ENCODE measurements at places on chromosomes 12 and 14.

DNA sequence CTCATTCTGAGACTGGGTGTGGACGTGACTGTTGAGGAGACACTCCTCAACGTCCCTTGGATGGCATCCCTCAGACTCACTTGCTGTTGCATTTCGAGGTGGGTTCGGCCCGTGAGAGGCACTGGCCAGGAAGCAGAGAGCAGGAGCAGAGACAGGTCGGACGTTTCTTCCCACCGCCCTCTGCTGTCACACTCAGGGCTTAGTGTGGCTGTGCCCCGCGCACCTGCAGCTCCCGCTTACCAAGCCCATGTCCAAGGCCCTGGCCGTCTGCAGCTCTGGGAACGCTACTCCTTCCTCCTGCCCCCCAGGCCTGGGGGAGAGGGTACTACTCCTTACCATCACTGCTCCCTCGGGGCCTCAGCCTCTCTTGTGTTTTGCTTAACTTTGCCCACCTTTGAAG is 29.8 kb upstream of the PIWIL1 start:
- no peak for DNase-seq

DNA sequence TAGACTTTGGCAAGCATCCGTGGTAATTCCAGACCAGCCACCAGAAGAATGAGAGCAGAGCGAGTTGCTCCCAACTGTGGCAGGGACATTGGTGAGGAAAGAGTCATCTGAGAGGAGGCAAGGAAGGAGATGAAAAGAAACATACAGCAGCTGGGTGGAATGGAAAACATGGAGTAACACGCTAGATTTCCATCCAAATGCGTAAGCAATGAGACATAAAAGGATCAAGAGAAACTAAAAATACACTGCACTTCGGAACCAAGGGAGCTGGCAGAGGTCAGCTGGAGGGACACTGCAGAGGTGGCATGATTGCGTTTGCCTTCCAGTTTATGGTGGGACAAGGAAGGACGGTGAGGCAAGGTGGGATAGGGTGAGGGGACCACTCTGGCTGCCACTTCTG is 82.9 kb downstream of the DDX51 start:
- no peak for DNase-seq

DNA sequence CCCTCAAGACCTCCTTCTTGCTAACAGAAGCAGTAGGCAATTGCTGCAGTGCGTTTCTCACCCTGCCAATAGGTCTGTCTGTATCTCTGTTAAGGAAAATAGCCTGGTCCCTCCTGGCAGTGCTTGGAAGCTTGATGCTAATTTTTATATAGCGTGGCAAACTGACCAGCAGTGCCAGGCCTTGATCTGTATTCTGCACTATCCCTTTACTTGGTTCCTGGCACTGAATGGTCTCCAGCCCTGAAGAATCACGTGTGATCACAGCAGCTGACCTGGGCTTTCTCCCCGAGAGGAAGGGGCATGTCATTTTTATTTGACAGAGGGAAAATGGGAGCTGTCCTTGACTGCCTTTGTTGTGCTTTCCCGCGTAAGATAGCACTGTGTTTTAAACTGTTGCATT is 48.7 kb upstream of the TRAF3 start:
- DNase-seq = no peak

DNA sequence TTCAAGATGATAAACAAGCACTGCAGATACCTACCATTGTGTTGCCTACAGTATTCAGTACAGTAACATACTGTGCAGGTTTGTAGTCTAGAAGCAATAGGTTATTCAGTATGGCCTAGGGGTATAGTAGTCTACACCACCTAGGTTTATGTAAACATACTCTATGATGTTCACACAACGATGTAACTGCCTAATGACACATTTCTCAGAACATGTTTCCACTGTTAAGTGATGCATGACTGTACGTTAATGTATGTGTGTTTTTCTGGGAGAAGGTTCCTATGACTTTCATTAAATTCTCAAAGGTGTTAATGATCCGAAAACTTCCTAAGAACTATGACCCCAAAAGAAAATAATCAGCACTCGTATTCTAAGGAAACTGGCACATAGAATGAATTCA is 20.9 kb upstream of the CALM1 start:
- no peak for DNase-seq

GRCh38 chr14:92956961-92957360 is 34.0 kb downstream of the CHGA start:
- peak; percentile 74 for DNase-seq

DNA sequence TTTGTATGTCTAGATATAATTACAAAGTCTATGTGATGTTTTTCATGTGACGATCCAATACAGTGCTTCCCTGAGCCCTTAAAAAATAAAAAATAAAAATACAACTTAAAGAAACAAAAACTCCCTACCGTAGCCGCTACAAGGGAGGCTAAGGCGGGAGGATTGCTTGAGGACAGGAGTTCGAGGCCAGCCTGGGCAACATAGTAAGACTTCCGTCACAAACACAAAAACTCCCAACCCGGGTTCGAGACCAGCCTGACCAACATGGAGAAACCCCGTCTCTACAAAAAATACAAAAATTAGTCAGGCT is 669 bp upstream of the CDKN3 start:
- DNase-seq = no peak

DNA sequence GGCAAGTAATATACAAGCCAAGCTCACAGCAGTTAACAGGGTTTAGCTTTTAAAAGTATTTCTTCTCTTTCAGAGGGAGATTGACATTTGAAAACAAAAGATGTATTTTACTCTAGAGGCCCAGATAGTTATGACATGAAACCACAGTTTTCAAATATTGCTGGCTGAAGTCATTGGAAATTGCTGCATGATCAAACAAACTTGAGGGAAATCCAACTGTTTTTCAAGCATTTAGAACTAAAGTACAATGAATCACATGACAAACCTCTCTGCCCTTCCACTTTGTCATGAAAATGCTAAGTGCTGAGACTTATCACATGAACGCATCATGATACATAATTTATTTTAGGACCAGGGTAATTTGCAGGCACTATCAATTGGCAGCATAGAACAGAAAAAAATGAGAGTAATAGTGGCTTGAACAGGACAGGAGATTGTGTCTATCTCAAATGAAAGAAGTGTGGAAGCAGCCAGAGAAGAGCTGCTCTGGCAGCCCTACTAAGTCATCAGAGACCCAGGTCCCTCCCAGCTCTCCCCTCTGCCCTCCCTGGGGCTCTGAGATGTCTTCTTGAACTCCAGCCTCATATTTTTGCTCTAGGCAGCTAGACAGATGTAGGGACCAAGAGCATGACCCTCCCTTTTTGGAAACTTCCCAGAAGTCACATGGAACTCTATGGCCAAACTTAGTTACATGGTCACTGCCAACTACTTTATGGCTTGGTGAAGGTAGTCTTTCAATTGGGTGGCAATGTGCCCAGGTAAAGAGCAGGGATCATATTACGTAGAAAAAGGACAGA is 90.1 kb upstream of the PELI2 start:
- no peak for DNase-seq

DNA sequence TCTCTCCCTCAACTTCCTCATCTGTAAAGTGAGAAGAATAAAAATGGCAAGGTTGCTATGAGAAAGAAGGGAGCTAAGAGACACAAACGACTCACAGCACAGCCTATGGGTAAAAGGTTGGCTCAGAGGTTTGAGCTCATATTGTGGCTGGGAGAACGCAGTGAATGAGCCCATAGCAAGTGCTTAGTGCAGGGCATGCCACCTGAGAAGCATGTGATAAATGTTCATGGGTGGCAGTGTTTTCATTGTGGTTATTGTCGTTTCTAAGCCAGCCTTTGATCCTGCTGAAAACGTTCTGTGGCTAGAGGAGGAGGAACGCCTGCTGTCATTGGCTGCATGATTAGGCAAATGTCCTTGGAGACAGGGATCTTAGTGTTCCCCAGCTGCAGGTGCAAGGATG is 150.4 kb downstream of the KSR2 start:
- no peak for DNase-seq

DNA sequence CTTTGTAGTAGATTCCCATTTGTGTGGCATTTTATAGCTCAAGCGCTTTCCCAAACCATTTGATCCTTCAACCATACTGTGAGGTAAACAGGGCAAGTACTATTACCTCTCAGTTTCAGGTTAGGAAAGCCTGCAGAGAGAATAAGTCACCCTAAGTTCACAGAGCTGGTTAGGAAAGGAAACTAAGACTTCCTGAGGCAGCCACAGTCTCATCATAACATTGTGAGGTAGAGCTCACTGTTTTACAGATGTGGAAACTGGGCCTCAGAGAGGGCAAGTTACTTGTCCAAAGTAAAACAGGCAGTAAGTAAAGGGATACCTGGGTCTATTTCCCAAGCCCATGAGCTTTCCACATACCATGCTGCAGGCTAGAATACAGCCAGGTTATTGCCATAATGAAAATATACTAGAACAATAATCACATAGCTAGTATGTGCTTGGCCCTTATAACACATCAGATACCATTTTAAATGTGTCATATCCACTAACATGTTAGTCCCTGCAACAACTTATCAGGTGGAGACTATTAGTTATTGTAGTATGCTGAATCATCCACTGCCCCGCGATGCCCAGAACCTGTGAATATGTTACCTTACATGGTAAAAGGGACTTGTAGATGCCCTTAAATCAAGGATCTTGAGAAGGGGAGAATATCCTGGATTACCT is 150.9 kb upstream of the GRIP1 start:
- no peak for DNase-seq

DNA sequence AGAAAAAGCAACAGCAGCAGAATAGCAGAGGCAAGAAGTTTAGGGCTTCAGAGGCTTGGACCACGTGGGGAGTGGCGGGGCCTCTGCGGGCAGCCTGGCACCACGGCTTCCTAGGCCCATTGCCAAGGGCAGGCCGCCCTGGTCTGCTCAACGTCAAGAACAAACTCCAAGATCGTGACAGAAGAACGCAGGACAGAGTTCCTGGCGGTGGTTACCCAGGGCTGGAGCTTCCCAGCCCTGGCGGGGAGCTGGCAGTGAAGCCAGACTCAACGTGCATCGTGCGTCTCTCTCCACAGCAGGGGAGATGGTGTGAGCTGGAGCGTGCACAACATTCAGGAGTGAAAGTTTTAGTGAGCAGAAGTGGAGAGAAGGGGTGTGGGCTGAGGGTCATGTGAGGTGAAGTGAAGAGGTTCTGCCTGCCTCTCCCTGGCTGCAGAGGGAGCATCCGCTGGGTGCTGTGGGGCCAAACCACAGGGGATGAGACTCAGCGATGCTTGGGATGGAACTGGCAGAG is 13.9 kb upstream of the CACNA2D4 start:
- DNase-seq = no peak

DNA sequence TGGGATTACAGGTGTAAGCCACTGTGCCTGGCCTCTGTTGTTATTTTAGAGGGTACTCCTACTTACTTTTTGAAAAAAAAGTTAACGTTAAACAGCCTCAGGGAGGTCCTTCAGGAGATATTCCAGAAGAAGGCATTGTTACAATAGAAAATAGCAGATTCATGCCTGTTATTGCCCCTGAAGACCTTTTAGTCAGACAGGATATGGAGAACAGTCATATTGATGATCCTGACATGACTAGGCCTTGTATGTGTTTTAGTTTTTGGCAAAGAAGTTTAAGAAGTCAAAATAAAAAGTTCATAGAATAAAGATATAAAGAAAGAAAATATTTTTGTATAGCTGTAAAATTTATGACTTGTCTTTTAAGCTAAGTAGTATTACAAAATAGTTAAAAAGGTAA is 45.3 kb downstream of the WASHC3 start:
- no peak for DNase-seq

DNA sequence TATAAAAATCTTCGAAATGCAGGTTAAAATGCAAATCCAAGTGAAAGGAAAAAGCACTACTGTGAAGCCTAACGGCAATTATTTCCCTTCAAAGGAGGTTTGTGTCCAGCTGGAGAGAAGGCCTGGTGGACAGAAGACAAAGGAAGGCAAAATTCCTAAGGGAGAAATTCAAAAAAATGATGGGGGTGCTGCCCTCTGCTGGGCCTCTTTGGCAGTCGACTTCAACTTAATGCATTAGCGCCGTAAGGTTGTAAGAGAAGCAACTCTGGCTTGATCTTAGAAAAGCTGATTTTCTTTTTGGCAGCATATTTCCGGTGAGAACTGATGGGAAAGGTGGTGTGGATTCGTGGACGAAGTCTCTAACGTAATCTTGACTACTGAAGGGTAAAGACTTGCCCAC is 34.3 kb upstream of the CHFR start:
- no peak for DNase-seq

DNA sequence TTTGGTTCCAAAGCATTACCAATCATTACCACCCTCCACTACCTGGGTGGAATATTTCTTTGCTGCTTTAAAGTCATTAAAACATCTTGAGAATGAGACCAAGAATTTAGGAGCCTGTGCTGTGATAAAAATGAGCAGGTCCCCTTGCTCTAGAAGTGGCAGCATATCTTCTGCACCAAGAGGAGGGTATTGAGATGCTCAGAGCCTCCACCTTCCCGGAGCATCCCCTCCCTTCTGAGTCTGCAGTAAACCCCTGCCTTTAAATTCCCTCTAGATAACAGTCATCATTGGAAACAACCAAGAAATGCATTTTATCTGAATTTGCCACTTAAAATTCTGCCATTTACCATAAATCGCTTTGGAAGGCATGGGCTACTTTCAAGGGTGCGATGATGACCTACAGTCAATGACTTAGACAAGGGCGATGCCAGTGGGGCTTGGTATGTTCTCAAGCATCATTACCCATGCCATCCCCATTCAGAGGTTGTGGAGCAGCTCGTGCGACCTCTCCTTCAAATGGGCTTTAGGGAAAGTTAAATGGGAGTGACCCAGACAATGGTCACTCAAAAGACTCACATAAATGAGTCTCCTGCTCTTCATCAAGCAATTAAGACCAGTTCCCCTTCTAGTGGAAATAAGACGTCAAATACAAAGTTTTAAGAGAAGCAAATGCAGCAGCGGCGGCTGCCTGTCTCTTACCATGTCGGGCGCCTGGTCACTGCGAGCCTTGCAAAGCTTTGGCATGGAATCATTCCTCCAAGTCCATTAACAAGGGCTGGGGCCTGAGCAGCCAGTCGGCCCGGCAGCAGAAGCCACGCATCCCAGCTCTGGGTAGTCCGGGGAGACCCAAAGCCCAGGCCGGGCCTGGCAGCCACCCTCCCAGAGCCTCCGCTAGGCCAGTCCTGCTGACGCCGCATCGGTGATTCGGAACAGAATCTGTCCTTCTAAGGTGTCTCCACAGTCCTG is 334.5 kb downstream of the TMEM121 start:
- no peak for DNase-seq

GRCh38 chr14:56798447-56799342 is 11.6 kb downstream of the OTX2 start:
- DNase-seq = no peak

DNA sequence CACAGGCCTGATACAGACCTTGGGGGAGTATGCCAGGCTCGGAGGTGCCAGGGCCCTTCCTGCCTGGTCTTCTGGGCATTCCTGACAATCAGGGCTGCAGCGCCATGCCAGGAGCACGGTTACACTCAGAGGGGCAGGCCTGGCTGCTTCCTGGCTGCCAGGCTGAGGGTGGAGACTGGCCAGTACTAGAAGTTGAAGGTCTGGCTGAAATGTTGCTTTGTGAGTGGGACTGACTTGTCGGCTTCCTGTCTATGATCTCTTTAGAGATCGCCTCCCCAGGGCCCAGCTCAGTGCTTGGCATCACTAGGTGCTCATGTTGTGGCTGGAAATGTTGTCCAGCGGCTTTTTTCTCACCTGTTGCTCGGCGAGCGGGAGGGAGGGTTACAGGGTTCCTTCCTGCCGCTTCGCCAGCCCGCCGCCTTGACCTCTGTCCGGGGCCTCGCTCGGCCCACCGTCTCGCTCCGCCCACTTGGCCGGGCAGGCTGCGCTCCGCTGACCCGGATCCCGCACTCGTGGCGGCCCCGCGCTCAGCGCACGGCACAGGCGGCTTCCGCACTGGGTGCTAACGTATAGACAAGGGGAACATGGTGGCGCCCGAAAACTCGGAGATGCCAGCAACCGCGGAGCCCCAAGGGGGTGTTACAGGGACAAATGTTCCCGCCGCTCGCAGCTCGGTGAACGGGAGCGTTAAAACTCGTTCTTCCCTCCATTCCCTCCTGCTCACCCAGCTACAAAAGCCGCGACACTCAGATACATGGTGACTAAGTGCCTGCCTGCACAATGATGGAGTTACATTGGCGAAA is 32.6 kb downstream of the PAPLN start:
- no peak for DNase-seq

Measured in SHP77 treated with DMSO at 0.1 percent for 48 hours (cell line).